ENCODE measurements at places on chromosomes 1 and 21. TPM values are rescaled to one million over a fixed set of nuclear protein-coding genes. Genes with fewer than 3 reads are reported as not detected.

GRCh38 chr1:214438530-214438929 is 112.9 kb downstream of the PTPN14 start:
- DNase-seq: no peak

KLHDC7A gene
- total RNA-seq: not detected

DNA sequence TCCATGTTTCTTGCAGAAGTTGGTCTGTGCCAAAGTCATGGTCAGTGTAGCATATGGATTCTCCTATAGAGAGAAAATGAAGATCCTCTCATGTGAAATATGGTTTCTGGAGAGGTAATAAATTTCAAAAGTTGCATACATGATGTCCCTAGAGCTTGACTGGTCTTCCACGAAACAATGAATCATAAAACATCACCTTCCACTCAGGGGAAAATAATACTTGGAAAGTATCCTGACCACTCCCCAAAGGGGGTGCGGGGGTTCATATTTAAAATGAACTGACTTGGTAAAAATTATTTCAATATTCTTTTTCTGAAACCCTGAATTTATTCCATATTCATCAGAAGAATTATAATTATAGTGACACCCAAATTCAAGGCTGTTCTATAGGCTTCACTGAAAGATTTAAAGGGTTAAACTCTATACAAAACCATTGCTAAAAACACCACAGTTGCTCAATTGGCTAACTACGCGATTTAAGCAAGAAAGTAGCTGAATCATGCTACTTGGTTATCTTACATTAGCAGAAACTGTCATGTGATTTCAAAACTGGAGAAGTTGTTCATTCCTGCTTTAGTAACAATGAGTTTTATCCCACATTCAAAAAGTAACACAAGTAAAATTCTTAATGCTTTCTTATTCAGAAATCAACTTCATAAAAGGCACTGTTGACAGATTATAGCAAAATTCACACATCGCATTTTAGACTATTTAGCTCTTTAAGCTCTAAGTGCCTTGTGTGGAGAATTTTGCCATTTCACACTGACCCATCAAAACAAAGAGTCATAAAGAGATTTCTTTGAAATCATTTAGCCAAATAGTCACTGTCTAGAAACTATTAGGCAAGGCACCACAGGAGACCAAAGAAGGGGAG is 5.3 kb downstream of the CREG1 start:
- no peak for DNase-seq

- DNase-seq: no peak
These were observed 29.0 kb downstream of the PTPRC start for GRCh38 chr1:198667807-198668206.

ESPN gene
- 0.31 TPM for total RNA-seq

All from myocyte (in vitro differentiated cells).